D341Med (cell line): ENCODE measurements at places on chromosomes 6 and 20.

DNA sequence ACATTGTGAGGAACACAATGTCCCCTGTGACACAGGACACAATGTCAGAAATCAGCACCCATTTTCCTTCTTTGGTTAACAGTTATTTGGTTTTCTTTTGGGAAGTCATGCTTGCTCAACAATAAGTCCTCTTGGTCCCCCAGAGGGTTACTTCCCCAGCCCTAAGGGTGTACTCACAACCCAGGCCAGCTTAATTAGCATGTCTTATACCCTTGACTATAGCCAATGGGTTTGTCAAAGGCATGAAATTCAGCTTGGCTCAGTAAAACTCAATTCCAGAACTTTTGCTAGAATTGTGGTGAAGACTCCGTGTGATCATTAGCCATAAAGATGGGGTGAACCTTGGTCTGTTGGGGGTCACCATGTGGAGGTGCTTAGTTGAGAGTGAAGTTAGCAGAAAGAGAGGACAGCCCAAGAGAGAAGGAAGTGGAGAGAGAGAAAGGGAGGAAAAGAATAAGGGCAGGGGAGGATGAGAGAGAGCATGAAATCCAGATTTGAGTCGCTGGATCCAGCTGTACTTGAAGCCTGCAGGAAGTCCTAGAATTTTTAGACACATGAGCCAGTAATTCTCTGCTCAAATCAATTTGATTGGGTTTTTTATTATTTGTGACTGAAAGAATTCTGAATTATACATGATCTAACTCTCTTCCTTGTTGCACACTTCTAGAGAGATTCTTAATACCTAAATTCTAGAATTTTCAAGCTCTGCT, 321.3 kb upstream of the JAG1 start:
- DNase-seq, result no peak

DNA sequence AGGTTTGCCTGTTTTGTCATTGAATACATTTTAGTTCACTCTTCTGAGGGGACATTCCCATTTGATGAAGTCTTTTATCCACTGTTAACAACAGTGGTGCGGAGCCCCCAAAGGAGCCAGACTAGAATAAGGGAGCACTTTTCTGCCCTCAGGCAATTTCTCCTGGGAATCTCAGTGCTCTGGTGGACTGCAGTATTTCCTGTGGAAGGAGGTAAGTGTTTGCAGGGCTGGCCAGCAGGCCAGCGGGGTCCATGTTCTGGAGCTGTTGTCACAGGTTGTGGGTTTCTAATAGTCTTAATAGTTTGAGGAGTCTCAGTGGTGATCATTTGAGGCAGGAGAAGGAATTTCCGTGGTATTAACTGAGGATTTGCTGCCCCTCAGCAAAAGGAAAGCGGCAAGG, 83.5 kb downstream of the ASXL1 start:
- DNase-seq, result no peak

GRCh38 chr6:149923327-149923986, 536 bp upstream of the RAET1G start:
- DNase-seq, result no peak

GRCh38 chr6:20589266-20589665, 55.0 kb downstream of the CDKAL1 start:
- DNase-seq, result no peak

GRCh38 chr6:47034926-47035325, 7.2 kb downstream of the ADGRF1 start:
- DNase-seq, result no peak

- DNase-seq, result no peak
Measured at GRCh38 chr6:26233649-26234420, 131.2 kb upstream of the BTN3A2 start.
